ENCODE measurements at places on chromosomes 3 and 15.

DNA sequence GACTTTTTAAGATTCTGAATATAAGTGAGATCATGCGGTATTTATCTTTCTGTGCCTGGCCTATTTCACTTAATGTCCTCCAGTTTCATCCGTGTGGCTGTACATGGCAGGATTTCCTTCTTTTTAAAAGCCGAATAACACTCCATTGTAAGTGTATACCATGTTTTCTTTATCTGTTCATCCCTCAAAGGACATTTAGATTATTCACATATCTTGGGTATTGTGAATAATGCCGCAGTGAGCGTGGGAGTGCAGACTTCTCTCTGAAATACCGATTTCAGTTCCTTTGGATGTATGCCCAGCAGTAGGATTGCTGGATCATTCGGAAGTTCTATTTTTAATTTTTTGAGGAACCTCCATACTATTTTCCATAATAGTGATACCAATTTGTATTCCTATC, 136.1 kb downstream of the APBA2 start:
- no peak for DNase-seq

DNA sequence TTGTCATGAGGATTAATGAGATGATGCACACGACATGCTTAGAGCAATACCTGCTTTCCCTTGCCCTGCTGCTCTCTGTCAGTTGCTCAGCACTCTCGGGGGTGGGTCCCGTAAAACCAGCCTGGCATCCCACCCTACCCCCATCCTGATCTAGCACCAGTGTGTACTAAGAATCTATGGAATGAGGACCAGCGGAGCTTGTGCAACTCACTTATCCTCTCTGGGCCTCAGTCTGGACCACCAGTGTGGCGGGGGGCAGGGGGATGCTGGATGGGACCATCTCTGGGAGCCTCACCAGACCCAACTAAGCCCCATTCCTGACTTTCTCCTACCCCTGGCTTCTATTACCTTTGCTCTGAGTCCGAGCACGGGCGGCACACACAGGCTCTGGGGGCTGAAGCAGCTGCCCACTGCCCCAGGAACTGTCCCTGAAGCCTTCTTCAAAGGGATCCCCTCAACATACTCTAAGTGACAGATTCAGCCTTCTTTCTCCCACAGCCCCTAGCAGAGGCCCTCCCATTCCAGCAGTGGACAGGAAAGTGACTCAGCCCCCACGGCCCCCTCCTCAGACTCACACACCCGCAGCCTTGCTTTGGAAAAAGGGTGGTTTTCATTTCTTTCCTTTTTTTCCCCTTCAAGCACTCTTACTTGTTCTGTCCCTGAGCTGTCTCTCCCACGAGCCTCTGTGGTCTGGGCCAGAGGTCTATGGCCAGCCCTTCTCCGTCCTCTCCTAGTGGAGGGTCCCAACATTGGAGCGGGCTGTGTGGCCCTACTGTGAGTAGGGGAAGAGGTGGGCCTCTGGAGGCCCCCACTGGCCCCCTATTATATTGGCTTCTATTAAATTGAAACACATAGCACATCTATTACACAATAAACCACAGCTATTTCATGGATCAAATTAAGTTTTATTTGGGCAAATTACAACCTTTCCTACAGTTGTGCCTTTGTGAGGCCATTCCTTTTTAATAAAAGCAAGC, 100.3 kb downstream of the SMAD6 start:
- no peak for DNase-seq

GRCh38 chr3:53040351-53040820, 5.5 kb downstream of the SFMBT1 start:
- no peak for DNase-seq

- DNase-seq = no peak
These were observed 105.8 kb upstream of the RASGRP1 start for GRCh38 chr15:38670128-38671005.

- DNase-seq = no peak
These were observed 258.9 kb upstream of the RARB start for GRCh38 chr3:25169151-25169550.

DNA sequence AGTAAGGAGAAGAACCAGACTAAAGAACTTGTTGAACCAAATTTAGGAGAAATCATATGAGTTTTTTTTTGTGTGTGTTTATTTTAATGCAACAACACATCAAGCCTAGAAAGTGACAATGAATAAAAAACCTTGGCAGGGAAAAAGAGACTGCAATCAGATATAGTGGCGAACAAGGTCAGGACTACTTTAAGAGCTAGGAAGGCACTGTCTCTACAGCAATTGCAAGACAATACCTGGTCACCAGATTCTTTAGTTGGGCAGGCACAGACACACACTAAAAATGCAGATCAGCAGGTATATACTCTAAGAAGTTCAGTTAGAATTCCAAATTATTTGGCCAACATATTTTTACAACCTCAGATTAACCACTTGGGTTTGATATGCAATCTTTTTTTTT, 30.8 kb upstream of the GMPPB start:
- no peak for DNase-seq

DNA sequence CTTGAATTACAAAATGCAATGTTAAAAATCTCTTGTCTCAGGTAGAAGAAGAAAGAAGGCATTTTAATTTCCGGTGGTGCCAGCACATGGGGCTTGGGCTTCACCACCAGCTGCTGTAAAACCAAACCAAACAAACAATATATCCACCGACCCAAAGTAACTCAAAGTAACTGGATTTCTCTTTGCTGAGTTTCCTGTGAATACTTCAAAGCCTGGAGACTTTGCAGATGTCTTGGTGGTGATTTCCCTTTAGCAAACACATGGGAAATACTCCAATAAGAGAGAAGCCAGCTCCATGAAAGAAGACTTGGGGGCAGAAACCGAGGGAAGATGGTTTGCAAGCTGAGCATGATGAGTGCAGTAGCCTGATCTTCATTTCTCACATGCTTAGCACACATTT, 62.6 kb downstream of the EIF4E3 start:
- DNase-seq = no peak

DNA sequence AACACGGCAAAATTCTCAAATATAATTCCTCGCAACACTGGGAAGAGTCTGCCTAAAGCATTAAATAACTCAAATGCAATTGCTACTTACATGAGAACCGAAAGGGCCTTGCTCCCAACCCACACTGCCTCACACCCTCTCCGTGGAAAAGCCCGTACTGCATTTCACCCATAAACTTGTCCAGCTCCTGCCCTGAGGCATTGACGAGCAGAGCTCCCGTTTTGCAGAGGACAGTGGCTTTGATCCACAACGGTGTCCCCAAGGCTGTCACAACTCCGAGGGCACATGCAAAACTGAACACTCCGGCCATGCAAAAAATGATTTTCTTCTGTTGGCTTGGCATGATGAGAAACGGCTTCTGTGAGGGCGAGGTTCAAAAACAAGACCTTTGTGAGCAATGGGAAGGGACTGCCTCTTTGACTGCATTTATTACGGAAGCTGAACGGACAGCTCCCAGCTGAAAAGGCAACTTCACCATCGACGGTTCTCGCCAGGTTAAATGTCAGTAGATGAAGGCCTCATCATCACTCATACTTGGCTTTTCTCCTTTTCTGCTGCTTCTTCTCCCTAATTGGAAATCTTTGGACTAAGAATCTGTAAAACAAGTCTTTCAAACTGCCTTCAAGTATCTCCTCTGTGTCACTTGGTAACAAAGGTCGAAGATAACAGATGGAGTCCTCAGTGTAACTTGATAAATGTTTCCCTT, at the start of gene CLRN1:
TSS of gene CLRN1 (minus strand) at position 362 of the 706 bp plus-strand sequence. CDS start at position 343, 19 bp downstream.
- DNase-seq = no peak

GRCh38 chr3:69428657-69429255, 42.9 kb upstream of the FRMD4B start:
- DNase-seq = no peak

GRCh38 chr3:9879830-9880549, at the start of gene CIDEC:
Gene CIDEC, minus strand, starts transcription at chr3:9880253. Its CDS starts 1,767 bp downstream, at chr3:9878486.
- no peak for DNase-seq

- DNase-seq = no peak
These were observed 36.8 kb upstream of the DHX36 start for GRCh38 chr3:154361099-154361498.

GRCh38 chr3:70065696-70066253, 66.2 kb downstream of the SAMMSON start:
- DNase-seq = peak; percentile 40

- DNase-seq = no peak
These were observed 81.6 kb downstream of the AKAP13 start for GRCh38 chr15:85462029-85462428.

DNA sequence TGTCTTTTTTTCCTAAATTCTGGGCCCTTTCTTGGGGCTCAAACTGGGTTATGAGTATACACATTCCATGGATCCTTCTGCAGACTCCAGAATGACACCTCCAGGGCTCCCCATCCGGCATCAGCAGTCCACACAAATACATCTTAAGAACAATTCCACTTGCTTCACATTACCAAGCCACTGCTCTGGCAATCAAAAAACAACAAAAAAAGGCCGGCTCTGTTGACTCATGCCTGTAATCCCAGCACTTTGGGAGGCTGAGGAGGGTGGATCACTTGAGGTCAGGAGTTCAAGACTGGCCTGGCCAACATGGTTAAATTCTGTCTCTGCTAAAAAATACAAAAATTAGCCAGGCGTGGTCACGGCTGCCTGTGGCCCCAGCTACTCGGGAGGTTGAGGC, 49.9 kb upstream of the LPP start:
- DNase-seq = no peak

- DNase-seq = no peak
These were observed 70.5 kb upstream of the HACD2 start for GRCh38 chr3:123655400-123655799.

DNA sequence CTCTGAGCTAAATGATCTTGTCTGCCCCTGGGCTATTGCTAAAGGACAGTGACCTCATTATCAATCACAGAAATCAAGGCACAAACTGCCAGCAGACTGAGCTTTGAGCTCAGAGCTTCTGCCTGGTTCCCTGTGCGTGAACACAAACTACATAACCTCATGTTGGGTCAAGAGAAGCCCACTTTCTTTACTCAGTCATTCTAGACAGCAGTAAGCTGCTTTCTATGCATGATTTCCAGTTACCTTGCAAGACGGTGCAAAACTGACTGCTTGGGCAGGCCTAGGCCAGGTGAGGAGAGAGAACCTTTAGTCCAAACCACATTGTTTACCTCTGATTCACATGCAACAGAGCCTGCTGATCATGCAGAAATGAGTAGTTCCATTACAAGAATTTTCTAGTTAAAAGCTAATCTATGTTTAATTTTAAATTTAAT, 75.1 kb downstream of the ARRDC4 start:
- no peak for DNase-seq

- DNase-seq = peak; percentile 88
These were observed 461.5 kb upstream of the PPP2R3A start for GRCh38 chr3:135503760-135504686.

DNA sequence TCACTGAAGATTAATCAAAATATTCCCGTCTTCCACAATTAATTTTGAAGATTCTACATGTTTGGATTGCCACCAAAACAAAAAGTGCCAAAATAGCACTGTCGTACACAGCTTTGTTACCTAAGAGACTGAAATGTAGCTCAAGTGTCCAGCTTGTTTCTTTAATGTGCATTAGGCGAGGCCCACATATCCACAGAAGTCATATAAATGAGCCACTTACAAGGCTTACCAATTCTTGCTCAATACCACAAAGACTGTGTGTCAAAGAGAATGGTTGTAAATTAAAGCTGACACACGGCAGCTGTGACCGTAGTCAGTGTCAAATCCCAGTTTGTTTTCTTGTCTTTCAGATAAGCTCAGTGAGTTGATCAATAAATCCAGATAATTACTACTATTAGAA, 639.4 kb upstream of the TBL1XR1 start:
- DNase-seq = peak; percentile 74

GRCh38 chr3:25552251-25552650, 112.5 kb downstream of the TOP2B start:
- no peak for DNase-seq

DNA sequence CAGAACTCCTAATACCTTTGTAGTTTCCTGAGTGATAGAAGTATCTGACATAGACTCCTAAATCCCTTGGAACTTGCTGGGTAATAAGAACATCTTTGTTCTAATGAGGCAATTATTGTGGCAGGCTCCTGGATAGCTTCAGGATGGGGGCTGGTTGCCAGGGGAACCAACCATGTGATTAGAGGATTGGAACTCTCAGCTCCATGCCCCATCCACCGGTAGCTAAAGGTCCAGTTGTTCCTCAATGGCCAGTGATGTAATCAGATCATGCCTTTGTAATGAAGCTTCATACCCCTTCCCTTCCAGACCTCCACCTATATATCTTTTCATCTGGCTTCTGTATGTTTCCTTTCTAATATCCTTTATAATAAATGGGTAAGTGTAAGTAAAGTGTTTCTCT, 221.2 kb upstream of the ALCAM start:
- DNase-seq = no peak

GRCh38 chr3:72223116-72223515, 438.2 kb upstream of the PROK2 start:
- no peak for DNase-seq

DNA sequence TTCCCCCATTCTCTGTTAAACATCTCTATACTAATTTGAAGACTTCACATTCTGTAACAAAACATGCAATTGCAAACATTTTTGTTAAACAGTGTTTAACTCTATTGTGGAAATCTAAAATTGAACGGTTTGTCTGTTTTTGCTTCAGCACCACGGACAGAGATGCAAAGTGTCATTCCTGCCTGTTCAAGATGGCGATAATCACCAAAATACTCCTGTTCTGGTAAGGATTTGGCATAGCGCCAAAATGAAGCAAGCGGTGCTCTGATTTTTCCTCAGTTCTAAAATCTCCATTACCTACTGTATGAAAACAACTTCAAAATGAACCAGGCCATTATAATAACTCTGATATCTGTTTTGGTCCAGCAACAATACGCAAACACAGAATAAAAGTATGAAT, 129.7 kb upstream of the TUSC7 start:
- DNase-seq = no peak

- no peak for DNase-seq
These were observed 259.2 kb upstream of the TLE3 start for GRCh38 chr15:70356919-70357318.

- DNase-seq = no peak
These were observed 185.9 kb downstream of the ERC2 start for GRCh38 chr3:56282341-56282740.

DNA sequence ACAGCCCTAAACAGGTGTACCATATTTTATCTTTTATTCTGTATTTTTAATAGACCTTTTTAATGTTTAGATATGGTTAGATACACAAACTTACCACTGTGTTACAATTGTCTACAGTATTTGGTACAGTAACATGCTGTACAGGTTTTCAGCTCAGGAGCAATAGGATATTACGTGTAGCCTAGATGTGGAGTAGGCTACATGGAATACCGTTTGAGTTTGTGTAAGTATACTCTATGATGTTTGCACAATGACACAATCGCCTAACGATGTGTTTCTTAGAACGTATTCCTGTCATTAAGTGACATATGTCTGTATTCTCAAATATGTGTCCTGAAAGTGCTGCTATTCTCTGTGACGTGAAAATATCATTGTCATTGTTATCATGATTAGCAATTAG, 62.6 kb downstream of the MFSD1 start:
- DNase-seq = no peak
